ENCODE measurements at places on chromosomes 16 and 17.

GRCh38 chr17:1267471-1267943 lies 2.7 kb upstream of the BHLHA9 start:
- no peak for DNase-seq

GRCh38 chr17:68595496-68595895 lies 5.7 kb downstream of the FAM20A start:
- no peak for DNase-seq

- no peak for DNase-seq
Observed at GRCh38 chr16:78102122-78102660, 2.7 kb downstream of the WWOX start.

GRCh38 chr17:66459811-66460270 lies 157.4 kb downstream of the PRKCA start:
- no peak for DNase-seq

GRCh38 chr16:84952335-84953189 lies 58.8 kb downstream of the ZDHHC7 start:
- DNase-seq: peak; percentile 30

GRCh38 chr17:50037321-50038107 lies 18.4 kb upstream of the ITGA3 start:
- DNase-seq: no peak

DNA sequence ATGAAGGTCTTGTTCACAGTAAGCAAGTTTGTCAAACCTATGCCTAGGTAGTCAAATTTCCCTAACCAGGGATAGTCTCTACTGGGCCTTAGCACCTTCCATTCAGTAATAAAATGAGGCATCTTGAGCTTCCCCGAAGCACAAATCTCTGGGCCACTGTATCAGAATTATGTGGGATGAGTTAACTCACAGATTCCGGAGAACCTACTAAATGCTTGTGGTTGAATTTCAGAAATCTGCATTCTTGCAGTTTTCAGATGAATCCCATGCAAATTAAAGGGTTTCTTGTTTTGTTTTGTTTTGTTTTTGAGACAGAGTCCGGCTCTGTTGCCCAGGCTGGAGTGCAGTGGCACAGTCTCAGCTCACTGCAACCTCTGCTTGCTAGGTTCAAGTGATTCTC lies 478.8 kb upstream of the HSBP1 start:
- no peak for DNase-seq

DNA sequence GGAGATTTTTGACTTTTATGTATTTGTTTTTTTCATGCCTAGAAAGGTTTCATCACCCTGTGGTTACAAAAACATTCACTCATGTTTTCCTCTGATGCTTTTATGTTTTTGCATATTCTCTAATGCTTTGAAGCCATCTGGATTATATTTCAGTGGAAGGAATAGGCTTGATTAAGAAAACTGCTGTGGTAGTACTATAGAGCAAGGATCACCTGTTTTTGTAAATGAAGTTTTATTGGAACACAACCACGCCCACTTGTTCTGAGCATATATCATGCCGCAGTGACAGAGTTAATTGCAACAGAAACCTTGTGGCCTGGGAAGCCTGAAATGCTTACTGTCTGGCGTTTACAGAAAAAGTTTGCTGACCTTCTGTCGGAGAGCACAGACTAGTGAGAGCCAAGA lies 11.5 kb downstream of the COX10 start:
- no peak for DNase-seq

DNA sequence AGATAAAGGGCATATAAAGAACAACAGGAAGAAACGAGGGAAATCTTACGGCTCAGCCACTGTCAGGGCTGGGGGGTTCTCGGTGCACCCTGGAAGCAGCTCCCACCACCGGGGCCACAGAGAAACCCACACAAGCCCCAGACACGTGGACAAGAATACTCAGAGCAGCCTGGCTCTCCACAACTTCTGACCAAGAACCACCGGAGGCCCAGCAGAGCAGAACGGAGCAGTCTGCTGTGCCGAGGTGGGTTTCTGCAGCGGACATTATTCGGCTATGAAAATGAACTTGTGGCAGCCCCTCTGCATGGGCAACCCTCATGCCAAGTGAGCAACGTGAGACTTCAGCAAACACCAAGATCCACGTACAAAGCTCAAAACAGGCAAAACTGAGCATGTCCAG lies 6.8 kb downstream of the DNASE1 start:
- no peak for DNase-seq

GRCh38 chr17:81911277-81911961 lies at the start of gene PCYT2:
TSS of gene PCYT2 (minus strand) at chr17:81911399. CDS start at chr17:81911355, 44 bp downstream.
- peak; percentile 89 for DNase-seq

GRCh38 chr17:82328141-82328993 lies 5.2 kb downstream of the SECTM1 start:
- DNase-seq: no peak

DNA sequence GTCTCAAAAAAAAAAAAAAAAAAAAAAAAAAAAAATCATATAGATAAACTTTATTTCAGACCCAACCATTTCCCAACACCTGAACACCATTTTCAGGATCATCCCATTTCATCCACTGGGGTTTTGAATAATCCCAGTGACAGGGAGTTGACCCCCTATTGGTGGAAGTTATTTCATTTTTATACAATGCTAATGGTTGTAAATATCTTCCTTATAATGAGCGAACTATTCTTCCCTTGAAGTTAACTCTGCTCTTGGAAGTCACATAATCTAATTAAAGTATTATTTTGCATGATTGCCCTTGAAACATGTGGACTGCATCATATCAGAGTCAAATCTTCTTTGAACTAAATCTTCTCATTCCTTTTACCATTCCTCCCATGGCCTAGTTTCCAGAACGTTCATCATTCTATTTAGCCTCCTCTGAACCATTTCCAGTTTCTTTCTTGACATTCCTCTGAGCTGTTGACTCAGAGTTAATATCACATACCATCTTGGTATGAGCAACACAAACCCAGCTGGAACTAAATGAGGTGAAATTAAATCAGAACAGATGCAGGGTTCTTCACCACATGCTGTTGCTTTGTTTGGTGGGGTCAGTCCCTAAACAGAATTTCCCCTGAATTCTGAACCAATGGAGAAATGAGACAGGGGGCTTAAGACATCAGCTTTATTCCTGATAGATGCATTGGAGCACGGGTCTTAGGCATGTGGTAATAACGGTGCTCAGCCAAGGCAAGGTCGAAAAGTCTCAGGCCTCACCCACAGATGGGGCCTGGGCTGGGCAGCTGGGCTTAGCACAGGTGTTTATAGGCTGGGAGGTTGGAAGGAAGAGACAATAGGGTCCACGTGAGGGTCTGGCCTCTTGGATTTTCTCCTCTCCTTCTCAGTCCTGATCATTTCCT lies 8.9 kb downstream of the HSD17B2 start:
- DNase-seq: no peak

- DNase-seq: no peak
Observed at GRCh38 chr17:3890082-3890877, 2.6 kb downstream of the CAMKK1 start.

GRCh38 chr16:67534431-67534830 lies 5.8 kb downstream of the RIPOR1 start:
- no peak for DNase-seq

GRCh38 chr16:466651-467050 lies 41.2 kb downstream of the RAB11FIP3 start:
- DNase-seq: no peak

- no peak for DNase-seq
Observed at GRCh38 chr16:66260522-66261254, 105.8 kb upstream of the CDH5 start.

DNA sequence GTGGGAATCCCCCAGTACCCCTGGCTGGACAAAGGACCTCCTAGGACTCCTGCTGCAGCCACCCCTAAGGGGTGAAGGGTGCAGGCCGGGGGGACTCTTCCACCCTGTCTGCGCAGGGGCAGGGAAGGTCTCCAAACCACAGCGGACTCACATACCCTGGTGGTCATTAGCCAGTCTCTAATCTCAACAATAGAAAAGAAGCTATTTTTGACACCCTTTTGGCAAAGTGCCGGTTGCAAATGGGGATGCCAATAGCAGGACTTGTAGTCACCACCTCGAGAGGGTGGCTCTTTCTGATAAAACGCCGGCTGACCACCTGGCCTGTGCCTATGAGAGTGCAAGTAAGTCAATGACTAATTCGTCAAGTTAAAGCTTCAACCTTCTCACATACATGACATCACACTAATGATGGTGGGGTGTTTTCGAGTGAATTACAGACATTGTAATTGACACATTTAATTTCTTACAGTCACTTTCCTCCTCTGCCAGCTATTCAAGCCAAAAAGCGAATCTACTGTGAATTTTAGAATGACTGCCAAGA lies 23.1 kb upstream of the DNAH17 start:
- DNase-seq: no peak

- peak; percentile 43 for DNase-seq
Observed at GRCh38 chr17:42276359-42276608, at the start of gene STAT5B. TSS of gene STAT5B (minus strand) at chr17:42276391. CDS start at chr17:42232127, 44,264 bp downstream.

- DNase-seq: no peak
Observed at GRCh38 chr17:1177016-1177700, 2.6 kb downstream of the ABR start.

- DNase-seq: no peak
Observed at GRCh38 chr17:40956401-40957254, 10.1 kb downstream of the KRT39 start.

GRCh38 chr17:64599187-64599676 lies 62.9 kb downstream of the SMURF2 start:
- DNase-seq: peak; percentile 7

DNA sequence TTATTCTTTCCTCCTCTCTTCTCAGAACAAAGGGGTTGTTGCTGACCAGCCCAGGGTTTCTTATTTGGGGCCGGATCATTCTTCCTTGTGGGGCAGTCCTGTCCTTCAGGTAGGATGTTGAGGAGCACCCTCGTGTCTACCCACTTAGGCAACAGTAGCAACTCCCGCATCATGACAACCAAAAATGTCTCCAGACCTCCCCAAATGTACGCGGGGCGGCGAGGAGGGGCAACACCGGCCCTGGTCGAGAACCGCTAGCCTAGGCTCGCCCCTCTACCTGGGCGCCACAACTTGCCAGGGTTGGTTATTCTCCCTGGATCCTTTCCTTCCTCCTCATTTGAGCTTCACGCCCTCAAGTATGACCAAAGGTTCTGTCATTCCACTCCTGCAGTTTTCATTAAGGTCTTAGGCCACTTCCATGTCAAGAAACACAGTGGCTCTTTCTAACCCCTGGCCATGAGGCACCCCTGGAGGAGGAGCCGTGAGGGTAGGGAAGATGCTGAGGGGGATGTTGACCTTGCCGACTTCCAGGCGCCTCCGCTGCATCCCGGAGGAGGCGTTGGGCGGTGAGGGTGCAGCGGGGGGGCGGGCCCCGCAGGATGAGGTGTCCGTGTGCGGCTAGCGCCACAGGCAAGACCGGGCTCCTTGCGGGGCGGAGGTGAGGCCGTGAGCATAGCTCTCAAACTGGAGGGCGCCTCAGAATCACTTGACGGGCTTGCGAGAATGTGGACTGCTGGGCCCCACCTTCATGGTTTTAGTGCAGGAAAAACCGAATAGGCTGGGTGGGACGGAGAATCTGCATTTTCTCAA lies 712 bp upstream of the SPECC1 start:
- no peak for DNase-seq

GRCh38 chr16:9177861-9178260 lies 86.4 kb downstream of the HAPSTR1 start:
- no peak for DNase-seq

- DNase-seq: no peak
Observed at GRCh38 chr17:45231481-45232116, 9.9 kb downstream of the FMNL1 start.

GRCh38 chr16:66382171-66382965 lies 15.9 kb downstream of the CDH5 start:
- no peak for DNase-seq

GRCh38 chr17:43224146-43224705 lies 4.2 kb downstream of the CCDC200 start:
- DNase-seq: no peak

Data from T-helper 22 cell (primary cell).